Stimulated activated CD8-positive, alpha-beta memory T cell treated with anti-CD3 and anti-CD28 coated beads, Interleukin-15, amount 100 ng/mL, for 4 hours (primary cell): ENCODE measurements at places on chromosomes 5 and 9.

DNA sequence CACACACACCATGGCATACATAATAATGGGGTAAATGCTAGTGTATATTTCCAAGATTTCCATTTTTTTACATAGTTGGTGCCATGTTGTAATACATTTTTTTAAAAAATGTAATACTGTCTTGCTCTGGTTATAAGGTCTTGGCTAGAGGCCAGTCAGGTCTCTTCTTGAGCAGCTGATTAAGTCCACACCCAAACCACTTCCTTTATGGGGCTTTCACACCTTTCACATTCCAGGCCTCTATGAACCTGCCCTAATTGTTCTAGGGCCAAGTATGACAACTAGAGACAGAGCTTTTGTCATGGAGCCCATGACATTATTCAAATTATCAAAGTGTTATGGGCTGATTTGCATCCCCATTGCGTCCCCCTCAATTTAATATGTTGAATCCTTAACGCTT, 495.6 kb upstream of the CTNND2 start:
- no peak for DNase-seq

DNA sequence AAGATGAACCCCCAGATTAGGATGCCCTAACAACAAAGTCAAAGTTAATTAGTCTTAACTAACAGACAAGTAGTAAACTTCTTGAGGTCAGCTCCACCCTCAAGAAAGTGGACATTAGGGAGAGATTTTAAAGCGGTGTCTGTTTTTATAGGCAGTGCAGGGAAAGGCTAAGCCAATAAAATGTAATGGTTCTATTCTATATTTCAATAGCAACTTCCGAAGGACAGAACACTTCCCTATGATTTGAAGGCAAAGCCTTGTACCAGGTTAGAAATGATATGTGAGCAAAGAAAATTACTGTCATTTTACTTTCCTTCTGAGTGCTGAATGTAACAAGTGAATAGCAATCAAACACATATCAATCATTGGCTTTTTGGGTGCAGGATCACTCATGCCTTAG, 455.2 kb downstream of the ISL1 start:
- no peak for DNase-seq

- no peak for DNase-seq
These were observed 55.2 kb upstream of the CTSL start for GRCh38 chr9:87670572-87671264.

- DNase-seq = no peak
These were observed 124.6 kb downstream of the MAST4 start for GRCh38 chr5:66720780-66721179.

- DNase-seq = no peak
These were observed 62.6 kb downstream of the SUSD1 start for GRCh38 chr9:112112519-112112918.

GRCh38 chr9:93603906-93604326, 27.5 kb downstream of the PHF2 start:
- no peak for DNase-seq

- DNase-seq = no peak
These were observed 83.3 kb downstream of the STK32A start for GRCh38 chr5:147317978-147318684.

- DNase-seq = no peak
These were observed 9.1 kb downstream of the NIPAL4 start for GRCh38 chr5:157469073-157469472.

DNA sequence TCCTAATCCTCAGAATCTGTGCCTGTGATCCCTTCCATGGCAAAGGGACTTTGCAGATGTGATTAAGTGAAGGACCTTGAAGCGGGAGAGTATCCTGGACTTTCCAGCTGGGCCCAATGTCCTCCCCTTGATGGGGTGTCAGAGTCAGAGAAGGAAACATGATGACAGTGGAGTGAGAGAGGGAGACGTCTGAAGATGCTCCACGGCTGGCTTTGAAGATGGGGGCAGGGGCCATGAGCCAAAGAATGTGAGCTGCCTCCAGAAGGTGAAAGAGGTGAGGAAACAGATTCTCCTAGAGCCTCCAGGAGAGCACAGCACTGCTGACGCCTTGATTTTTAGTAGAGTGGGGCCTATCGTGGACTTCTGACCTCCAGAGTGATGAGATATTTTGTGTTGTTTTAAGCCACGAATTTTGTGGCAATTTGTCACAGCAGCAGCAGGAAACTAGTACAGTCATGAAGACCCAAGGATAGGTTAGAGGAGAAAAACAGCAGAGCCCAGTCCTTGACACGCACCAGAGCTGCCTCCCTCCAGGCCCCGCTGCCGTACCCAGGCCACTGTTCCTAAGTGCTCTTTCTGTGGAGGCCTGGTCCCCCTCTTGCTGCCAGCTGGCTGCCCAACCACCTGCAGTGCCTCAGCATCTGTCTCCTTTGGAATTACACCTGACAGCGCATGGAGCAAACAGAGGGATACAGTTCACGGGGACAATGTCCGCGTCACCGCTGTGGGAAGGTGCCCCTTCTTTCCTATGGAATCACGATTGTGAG, 78.1 kb downstream of the MACROH2A1 start:
- no peak for DNase-seq

- no peak for DNase-seq
These were observed 13.2 kb downstream of the SPINK1 start for GRCh38 chr5:147818290-147818689.

DNA sequence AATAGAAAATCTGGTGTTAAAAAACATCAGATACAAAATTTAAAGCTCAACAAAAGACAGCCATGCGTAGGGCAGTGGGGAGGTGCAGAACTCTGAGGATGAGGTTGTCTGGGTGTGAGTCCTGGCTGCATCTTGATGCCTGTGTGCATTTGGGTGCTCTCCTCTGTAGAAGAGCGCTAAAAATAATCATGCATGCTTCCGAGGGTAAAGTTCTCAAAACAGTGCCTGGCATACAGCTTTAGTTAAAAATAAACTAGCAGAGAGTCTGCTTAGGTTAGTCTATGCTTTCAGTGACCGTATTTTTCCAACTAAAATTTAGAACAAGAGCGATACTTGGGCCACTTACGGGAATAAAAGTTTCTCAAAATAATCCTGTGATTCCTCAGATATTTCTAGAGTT, 55.5 kb upstream of the SPATA31C2 start:
- no peak for DNase-seq

DNA sequence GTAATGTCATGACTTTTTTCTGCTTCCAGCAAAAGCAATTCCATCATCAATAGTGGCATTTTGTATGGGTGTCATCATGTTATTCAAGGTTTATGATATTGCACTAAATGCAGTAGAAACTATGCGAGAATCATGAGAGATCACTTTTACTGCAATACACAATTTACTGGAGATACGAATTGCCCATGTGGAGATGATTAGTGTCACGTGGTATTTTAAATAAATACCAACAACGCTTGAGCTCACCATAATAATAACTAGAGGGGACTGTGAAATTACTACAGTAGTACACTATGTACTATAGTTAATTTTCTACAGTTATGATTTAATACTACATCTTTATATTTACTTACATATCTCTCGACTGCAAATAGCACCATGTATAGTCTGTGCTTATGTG, 49.7 kb downstream of the FAM174A start:
- DNase-seq = no peak

DNA sequence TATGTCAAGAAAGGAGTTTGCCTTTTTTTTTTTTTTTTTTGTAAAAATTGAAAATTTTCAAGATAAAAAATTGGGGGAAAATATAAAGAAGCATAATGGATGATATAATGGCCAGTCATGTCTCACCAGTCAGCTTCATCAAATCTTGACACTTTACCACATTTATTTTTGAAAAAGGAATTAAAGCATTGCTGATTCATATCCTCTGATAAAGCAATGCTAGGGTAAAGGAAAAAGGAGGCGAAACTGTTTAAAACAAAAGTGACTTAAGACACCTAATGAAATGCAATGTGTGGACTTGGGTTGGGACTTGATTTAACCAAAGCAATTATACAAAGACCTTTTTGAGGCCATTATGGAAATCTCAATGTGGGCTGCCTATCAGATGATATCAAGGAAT, 208.5 kb downstream of the ARHGAP26 start:
- DNase-seq = no peak

DNA sequence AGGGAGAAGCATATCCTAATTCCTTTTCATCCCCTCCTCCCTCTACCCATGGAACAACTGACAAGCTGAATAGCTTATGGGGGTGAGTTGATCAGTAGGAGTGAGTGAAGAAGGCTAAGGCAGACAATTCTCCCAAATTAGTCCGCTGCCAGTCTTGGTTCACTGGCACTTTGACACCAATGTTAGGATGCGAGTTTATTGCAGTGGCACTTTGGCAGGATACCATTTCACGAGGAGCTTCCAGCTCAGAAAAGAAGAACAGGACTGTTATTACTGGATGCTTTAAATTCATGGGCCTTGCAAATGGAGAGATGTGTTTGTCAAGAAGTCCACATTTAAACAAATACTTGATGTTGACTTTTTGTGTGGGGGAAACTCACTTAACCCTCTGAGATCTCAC, 427.6 kb downstream of the NR2F1-AS1 start:
- DNase-seq = no peak

- DNase-seq = no peak
These were observed 21.0 kb upstream of the ALDH1B1 start for GRCh38 chr9:38371495-38371894.

DNA sequence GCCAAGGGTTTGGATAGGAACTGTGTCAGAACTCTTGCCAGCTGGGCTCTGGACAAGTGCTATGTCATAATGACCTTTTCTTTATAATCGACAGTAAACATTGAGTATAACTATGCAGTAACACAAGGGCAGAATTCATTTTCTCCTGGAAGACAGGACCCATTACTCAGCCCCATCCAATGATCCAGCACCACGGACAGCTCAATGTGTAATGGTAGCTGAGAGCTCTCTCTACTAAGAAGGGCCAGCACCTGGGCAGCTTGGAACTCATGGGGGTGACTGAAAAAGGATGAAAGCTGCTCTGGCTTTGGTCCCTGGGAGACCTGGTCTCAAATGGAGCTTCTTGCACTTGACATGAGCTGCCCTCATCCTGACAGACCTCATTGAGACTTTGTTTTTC, 347.8 kb downstream of the TRIM32 start:
- DNase-seq = no peak

DNA sequence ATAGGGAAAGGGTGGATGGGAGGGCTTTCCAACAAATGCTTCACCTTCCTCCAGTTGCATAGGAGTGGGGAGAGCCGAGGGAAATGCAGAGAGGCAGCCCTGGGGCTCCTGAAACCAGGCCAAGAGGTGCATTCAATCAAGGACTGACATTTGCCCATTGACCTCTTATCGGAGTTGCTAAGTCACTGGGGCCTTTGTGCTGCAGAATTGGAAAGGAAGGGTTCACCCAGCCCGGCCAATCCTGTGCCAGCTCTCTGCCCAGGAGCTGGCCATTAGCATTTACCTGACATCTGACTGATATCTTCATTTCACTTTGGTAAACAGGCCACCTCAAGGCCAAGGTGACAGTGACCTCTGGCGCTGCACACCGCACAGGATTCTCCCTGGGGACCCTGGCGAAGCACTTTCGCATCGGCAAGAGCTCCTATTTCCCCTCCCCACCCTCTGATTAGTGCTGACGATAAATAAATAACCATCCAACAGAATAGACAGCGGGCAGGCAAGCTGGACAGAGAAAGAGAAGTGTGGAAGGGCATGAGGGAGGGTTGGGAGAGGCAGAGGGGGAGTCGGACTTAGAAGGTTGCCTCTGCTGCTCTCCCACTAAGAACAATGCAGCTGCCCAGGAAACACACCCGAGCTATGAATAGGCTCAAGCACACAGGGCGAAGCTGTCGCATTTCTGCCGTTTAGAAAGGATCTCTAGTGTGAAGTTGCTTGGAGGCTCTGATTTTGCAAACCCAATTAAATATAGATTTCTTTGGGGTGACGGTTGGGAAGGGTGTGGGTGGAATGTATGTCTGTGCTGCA, 57.0 kb upstream of the BOD1 start:
- DNase-seq = no peak

DNA sequence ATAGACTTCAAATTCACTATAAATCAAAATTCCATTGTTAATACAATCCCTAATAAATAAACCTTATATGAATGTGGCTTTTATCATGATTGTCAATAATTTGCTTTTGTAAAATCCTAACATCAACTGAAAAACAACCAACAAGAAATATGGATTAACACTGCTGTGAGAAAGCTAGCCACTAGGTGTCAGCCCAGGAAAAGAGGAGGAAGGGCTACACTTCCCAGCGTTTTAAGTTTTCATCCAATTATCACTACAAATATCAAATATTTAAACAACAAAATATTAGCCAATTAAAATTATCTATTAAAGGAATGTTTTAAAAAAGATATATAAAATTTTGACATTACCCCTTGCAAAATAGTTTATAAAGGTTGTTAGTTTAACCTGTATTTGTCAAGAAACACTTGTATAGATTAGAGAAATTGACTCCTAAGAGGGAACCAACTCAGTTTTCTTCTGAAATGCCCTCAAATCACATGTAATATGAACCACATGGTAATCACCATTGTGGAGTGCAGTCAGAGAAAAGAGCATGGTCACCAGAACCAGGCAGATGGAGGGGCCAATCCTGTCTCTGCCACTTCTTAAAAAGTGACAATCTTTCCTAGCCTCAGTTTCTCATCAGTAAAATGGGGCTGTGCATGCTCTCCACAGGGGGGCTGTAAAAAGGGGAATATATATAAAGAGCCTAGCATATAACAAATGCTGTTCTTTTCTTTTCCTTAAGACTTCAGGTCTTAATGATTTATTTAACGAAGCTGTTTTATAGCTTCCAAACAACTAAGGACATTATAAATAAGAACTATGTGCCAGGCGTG, 188.2 kb downstream of the CRB2 start:
- no peak for DNase-seq

- DNase-seq = no peak
These were observed 26.1 kb downstream of the SMIM32 start for GRCh38 chr5:136166909-136167308.

DNA sequence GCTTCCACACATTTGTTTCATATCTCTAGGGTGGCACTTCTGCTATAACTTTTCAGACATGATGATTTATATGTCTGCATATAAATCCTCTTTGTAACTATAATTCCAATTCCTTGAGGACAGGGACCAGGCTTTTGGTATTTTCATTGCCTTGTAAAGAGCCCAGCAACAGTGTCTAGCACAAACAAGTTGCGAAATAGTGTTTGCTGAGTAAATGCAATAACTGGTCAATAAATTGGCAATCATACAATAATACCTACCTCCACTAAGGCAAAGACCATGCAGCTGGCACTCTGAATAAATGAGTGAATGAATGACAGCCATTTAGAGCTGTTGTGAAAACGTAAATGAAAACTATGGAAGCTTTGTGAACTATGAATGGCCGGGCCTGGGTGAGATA, 564.0 kb upstream of the ZNF462 start:
- no peak for DNase-seq

- DNase-seq = no peak
These were observed 103.0 kb downstream of the AOPEP start for GRCh38 chr9:94829380-94830070.

- no peak for DNase-seq
These were observed 15.9 kb upstream of the OMD start for GRCh38 chr9:92439921-92440750.

- DNase-seq = no peak
These were observed 169.4 kb downstream of the APBA1 start for GRCh38 chr9:69502671-69503301.

- no peak for DNase-seq
These were observed 3.9 kb upstream of the BARX1 start for GRCh38 chr9:93958819-93959682.
